Activated gamma-delta T cell treated with Interleukin-2 at 50 U/mL for 16 hours (primary cell): ENCODE measurements at places on chromosomes 1 and 21.

DNA sequence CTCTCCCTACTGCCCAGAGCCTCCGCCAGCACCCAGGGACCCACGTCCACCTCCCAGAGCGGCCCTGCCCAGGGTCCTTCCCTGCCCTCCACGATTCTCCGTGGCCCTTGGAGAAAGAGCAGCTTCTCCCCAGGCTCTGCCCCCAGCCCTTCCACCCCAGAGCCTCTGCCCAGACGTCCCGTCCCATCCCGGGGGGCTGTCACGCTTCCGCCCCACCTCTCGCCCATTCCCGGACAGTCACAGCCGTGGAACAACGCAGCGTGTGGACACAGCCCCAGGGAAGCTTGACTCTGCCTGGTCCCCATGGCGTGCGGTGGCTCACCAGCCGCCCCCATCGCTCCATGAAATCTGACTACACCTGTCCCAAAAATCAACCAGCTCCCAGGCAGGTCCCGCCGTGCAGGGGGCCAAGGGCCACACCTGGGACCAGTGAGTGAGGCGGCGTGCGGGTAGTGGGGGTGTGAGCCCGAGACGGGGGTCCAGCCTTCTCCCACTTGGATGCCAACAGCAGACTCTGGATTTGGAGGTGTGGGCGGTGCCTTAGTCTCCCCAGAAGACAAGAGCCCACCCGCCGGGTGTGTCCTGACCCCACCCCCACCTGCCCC lies 12.5 kb upstream of the TTLL10 start:
- no peak for DNase-seq

DNA sequence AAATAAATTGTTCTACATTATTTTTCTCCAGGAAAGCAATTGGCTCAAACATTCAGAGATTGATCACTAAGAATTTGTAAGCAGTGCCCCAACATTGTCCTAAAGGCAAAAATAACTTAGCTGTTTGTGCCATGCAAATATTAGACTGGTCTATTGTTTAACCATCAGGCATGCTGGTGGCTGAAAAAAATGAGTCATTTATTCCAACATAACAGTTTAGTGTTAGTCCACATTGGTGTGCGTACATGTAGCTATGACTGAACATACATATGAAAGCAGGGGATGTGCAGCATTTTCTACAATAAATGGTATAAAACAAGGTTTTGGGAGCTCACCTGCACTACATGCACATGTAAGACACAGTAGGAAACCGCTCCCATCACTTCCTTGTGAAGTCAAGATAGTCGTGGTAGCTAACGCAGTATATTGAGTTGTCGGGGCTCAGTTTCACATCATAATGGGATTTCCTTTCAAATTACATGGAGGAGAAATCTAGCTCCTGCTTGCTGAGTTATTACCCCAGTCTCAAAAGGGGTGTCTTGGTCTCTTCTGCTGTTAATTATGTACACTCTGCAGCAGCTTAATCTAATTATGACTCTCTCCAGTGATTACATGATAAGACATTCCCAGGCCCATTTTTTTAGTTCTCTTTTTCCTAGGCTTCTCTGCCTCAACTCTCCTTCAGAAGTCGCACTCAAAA lies 199.4 kb downstream of the LYPLAL1 start:
- no peak for DNase-seq

DNA sequence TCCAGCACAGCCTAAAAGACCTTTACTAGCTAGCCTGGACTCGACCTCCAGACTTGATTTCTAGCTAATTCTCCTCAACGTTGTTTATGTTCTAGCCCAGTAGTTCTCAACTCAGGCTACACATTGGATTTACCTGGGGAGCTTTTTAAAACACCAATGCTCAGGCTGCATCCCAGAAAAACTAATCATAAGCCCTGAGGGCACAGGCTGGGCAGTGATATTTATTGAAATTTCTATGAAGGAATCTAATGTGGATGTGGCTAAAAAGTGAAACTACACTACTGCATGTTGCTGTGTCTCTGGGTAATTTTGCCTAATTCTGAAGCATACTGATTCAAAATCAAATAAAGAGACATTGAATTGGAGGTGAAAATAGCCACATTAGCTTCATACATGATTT lies 479.4 kb downstream of the KCNT2 start:
- DNase-seq, result no peak

GRCh38 chr1:87335175-87335884 lies 6.7 kb downstream of the LMO4 start:
- DNase-seq, result peak; percentile 61

GRCh38 chr1:243982447-243983018 lies 68.5 kb upstream of the ZBTB18 start:
- DNase-seq, result no peak

DNA sequence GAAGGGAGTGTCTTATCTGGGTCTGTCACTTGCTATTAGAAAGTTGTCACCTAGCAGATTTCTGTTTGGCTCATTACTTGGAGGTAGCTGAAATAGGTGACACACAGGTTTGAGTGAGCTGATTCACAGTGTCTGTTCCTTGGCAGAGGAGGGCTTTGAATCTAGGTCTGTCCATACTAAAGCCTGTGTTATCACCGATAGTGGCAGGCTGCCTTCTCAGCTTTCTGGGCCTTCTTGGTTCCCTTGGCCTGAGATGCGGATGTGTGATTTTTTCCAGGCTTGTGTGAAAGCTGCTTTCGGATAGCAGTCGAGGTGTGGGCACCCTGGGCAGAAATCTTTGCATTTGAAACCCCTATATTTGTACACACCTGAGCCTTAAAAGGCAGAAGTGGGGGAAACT lies 73.9 kb downstream of the ACTL8 start:
- no peak for DNase-seq
